COLO829 (cell line): ENCODE measurements at places on chromosomes 16 and 17.

- DNase-seq = no peak
Measured at GRCh38 chr17:9676820-9677310, 31.5 kb downstream of the USP43 start.

- DNase-seq = no peak
Measured at GRCh38 chr16:81714583-81714982, 64.5 kb upstream of the PLCG2 start.

DNA sequence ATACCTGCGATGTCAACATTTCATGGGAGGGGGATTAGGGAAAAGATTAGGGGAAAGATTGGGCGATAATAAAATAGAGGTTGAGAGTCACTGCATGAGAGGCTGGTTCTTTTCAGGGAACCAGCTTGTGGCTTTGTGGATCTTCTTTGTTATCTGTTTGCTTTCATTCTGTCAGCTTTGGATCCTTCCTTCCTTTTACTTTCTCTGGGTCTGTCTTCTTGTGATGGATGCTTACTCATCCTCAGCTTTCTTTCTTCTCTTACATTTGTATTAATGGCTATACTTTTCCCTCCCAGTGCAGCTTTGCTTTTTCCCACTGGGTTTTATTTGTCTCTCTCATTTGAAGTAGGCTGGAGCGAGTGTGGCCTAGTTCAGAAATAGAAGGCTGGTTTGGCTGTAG lies 47.1 kb downstream of the RPTOR start:
- no peak for DNase-seq

DNA sequence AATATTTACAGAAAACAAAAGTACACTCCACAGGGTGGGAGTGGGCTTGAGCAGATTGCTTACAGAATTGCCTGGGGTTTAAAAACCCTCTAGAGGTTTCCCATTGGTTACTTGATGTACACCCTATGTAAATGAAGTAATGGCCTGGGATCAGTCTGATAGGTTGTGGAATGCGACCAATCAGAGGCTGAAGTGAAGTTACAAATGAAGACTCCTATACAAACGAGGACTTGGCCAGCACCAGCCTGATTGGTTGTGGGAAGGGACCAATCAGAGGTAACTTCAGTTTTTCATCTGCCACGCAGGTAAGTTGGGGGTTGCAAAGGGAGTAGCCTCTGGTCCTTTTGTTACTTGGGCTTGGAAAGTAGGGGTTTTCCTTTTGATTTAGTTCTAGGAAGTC lies 8.8 kb downstream of the EEF2K start:
- no peak for DNase-seq

DNA sequence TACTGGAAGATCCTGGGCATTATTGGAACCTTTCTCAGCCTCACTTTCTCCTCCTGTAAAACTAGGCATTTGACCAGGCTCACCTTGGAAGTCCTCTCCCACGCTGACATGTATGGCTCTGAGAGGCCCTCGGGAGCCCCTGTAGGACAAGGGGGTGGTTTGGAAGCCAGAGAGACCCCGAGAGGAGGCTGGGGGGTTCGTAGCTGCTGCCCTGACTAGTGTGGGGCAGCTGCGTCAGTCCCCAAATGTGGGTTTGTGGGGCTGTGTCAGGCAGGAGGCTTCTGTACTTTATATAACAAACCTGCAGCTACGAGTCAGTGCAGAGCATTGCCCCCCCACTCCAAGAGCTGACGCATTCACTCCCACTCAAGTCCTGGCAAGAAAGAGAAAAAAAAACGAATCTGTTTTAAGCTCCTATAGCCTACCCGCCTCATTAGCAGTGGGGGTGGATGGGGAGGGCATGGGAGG lies 1.8 kb downstream of the CX3CL1 start:
- DNase-seq = peak; percentile 32

DNA sequence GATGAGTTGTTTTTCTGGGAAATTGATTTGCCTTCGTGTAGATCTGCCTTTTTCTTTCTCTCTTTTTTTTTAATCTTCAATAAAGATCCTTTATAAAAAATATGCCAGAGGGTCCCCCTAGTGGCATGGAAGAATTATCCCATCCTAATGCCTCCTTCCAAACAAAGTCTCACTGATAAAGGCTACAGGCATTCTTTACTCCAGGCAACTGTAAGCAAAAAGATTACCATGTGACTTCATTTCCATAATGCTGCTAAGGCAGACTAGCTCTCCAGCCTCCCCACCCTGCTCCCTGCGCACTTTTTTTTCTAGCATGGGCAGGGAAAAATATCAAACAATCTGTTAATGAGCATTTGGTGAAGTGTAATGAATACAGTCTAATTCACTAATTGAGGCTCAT lies 220.2 kb upstream of the CDH8 start:
- DNase-seq = peak; percentile 66

DNA sequence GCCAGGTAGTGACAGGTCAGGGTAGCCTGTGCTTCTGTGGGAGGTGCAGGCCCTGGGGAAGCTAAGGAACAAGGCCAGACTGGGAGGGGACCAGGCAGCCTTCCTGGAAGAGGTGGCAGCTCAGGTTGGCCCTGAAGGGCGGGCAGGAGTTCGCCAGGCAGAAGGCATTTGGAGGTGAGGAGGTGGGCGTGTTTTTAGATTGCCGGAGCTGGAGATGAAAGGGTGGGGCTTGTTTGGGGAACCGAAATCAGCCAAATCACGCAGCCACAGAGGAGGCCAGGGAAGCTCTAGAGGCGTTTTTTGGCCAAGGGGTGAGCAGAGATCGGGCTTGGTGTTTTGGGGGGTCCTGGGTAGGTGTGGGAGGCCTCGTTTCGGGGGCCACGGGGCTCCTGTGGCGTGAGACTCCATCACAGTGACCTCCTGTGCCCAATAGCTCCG lies 7.6 kb downstream of the ADCY7 start:
- DNase-seq = no peak

DNA sequence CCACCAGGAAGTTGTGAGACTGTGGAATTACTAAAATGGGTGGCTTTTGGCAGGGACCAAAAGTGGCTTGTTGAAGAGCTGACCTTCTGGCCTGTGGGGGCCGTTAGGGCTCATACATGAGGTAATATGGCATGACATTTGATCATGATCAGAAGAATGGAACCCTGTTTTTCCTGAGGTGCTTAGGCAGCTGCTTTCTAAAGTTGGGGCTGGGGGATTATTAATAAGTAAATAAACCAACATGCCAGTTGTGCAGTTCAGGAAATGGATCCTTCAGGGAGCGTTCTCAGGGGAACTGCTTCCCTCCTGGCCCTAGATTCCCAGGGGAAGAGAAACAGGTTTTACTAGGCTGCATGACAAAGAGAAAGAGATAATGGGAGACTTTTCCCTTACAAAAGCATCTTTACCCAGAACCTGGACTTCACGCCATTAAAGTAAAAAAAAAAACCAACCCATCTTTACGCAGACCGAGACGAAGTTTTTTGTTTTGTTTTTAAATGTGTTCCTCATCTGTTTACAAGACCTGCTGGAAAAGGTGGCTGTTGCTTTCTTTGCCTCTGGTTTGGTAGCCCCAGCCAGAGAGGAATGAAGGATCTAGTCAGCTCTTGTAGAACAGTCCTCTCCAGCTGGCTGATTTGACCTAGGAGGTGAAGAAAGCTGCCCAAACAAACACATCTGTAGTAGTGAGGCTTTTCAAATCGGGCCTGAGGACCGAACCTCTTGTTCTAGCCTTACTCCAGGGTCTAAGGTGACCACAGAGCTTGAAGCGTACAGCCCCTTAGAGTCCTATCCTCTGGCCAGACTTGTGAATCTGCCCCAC lies 22.7 kb downstream of the YPEL2 start:
- no peak for DNase-seq

DNA sequence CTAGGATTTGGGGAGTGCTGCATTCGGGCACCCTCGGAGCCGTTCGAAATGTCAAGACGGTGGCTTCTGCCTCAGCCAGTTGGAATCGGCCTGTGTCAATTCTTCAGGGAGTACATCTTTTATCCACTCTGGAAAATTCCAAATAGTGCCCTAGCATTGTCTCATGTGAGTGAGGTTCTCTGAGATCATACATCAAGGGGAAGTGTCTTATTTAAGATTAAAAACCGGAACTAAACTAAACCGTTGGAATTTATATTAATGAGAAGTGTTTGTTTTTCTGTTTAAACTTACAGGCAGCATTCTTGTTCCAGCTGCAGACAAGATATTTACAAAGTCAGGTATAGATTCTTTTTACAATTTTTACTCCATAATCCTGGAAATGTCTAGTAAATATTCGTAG lies 56.8 kb downstream of the SLC47A1 start:
- DNase-seq = no peak

GRCh38 chr16:1743376-1744337 lies 27.7 kb downstream of the NME3 start:
- no peak for DNase-seq

DNA sequence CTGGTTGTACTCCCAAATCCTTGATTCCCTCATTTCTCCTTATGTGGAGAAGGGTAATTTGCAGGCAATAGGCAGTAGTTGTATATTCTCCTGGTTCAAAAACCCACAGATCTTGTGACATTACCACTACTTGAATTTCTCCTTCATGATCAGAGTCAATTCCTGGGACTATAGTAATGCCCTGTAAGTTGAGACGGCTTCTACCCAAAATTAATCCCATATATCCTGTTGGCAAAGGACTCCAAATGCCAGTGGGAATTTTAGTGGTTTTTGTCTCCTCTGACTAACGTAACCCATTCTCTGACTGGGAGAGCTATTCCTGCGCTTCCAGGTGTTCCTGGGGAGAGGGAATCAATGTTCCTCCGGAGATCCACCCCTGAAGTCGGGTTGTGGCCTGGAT lies 11.6 kb upstream of the ZNF689 start:
- no peak for DNase-seq

- no peak for DNase-seq
Measured at GRCh38 chr17:35313875-35314409, 59.5 kb downstream of the SLFN11 start.
